ENCODE measurements at places on chromosomes 7 and 10.

DNA sequence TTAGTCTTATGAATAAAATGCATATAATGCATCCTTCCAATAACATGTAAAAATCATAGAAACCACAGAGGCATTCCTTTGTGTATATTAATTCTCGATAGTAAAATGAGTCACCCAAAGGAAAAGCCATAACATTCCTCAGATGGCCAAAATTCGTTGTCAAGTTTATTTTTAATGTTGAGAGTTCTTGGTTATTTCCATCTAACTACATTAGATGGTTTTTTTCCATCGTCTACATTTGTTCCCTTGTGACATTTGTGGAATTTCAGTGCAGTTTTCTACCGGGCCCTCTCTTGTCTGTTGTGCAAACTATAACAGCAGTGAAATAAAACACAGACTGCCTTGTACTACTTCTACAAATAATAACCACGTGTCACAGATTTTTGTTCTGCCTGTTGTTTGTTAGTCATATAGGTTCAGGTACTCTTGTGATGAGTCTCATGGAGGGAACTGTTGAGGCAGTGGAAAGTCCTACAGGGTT lies 54.7 kb upstream of the CCAR1 start:
- peak; percentile 93 for DNase-seq

DNA sequence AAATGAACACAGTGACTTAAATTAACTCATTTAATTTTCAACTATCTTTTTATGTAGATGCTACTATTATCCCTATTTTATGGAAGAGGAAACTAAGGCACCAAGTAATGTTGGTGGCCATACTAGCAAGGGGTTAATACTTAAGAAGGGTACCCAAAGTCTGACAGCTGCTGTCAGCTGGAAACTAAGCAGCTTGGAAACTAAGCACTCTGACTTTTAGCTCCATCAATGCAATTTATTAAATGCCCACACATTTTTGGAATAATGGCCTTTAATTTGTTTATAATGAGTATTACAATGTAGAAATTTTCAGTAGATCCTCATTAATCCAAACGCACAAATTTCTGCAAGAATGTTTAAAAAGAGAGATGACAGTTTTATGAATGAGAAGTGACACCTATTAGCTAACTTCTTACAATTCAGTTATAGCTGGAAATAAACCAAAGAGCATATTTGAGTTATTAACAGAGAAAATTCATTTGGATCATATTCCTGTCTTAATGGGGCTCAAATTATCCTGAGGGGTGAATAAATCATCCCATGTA lies 483.1 kb upstream of the MBL2 start:
- no peak for DNase-seq

DNA sequence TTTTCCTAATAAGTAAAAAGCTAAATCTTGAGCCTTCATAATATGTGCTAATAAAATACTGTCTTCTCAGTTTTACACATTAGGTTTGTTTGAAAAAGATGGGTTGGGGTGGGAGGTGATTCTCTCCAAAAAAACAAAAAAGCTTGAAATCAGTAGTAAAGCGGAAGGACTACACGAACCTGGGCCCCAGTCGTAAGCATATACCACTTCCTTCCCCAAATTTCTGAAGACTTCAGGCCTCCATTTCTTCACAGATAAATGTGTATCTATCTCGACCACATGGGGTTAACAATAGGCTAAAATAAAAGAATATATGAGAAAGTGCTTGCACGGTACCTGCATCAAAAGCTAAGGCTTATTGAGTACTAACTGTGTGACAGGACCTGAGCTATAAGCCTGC lies 51.6 kb upstream of the PAX2 start:
- DNase-seq: no peak

- peak; percentile 72 for DNase-seq
Measured at GRCh38 chr7:84196084-84196503, 1.5 kb upstream of the SEMA3A start.

- DNase-seq: no peak
Measured at GRCh38 chr7:32221736-32222135, 151.5 kb upstream of the PDE1C start.

DNA sequence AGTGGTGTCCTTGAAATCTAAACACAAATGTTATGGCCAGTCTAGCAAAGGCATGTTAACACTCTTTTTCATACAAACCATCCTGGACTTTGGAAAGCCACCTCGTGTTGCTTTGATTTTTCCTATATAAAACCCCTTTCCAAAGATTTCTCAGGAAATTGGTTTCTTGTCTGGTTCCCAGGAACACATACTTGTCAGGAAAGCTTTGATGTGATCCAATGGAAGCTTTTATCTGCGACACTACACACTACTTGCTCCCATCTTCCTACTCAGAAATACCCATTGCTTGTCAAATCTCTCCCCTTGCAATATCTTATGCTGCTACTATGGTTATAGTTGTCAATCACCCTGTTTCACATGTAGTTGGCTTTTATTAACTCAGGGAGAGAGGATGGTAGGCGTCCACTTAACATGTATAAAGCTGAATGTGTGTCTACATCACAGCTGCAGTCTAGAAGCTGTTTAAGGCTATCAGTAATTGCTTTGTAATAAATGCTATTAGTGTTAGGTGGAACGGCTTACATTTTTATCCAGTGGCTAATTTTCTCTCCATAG lies 189.6 kb downstream of the GPAM start:
- no peak for DNase-seq

GRCh38 chr7:116150588-116150987 lies 59.8 kb upstream of the TES start:
- DNase-seq: peak; percentile 48

GRCh38 chr10:74333174-74333573 lies 182.2 kb downstream of the ADK start:
- DNase-seq: peak; percentile 89

DNA sequence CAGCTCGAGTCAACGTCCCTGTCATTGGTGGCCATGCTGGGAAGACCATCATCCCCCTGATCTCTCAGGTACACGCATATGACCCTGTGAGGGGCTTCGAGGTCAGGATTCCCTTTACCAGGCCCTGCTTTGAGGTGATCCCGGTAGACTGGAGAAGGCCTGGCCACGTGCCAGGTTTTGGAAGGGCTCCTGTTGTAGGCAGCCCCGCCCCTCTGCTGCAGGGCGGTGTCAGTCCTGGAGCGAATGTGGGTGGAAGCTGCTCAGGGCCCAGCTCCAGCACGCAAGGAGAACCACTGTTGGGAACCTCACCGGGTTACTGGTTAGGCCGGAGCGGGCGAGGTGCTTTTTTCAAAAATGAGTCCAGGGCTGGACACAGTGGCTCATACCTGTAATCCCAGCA lies 15.6 kb downstream of the MDH2 start:
- peak; percentile 28 for DNase-seq

GRCh38 chr10:102868911-102869257 lies 386 bp upstream of the AS3MT start:
- peak; percentile 5 for DNase-seq

GRCh38 chr10:52706332-52707070 lies 66.1 kb downstream of the MBL2 start:
- peak; percentile 85 for DNase-seq

GRCh38 chr7:48803250-48803649 lies 121.1 kb upstream of the CDC14C start:
- no peak for DNase-seq

Data from GM23248 (cell line).